Muscle of back (tissue), 13 donors: ENCODE measurements at places on chromosomes 2 and 18.

GRCh38 chr18:8196238-8196637 lies 413.0 kb upstream of the RAB12 start:
- no peak for DNase-seq

- no peak for DNase-seq
These were observed 75.9 kb downstream of the TMEM131 start for GRCh38 chr2:97919858-97920257.

DNA sequence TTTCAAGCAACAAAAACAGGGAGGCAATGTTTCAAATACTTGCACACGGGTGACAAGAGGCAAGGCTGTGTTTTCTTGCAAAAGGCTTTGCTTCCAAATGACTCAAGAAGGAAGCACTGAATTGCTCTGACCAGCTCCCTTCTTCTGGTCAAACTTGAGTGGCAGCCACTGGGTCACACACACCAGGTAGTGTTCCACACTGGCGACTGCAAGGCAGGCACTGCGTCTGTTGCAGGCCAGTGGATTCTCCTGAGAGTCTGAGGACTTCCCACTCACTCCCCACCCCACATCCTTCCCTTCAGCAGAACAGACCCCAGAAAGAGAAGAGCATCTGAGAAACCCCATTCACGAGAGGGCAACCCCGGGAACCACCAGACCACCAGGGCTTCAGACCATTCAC lies 19.8 kb downstream of the PARD6G start:
- no peak for DNase-seq

DNA sequence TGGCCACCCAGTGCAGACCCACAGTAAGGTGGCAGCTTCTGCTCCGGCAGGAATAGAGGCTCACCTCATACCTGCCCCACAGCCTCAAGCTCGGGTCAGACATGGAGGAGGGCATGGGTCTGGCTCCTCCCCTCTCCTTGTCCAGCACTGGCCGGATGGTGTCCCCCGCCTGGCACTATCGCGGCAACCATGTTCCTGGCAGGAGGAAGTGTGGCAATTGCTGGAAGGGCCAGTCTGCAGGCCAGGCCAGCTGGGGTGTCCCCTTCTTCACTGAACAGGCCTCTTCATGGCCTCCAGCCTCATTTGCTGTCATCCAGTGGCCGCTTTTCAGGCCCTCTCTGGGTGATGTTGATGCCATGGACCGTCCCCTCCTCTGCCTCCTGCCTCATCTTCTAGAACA lies 41.4 kb upstream of the SMAD7 start:
- no peak for DNase-seq

DNA sequence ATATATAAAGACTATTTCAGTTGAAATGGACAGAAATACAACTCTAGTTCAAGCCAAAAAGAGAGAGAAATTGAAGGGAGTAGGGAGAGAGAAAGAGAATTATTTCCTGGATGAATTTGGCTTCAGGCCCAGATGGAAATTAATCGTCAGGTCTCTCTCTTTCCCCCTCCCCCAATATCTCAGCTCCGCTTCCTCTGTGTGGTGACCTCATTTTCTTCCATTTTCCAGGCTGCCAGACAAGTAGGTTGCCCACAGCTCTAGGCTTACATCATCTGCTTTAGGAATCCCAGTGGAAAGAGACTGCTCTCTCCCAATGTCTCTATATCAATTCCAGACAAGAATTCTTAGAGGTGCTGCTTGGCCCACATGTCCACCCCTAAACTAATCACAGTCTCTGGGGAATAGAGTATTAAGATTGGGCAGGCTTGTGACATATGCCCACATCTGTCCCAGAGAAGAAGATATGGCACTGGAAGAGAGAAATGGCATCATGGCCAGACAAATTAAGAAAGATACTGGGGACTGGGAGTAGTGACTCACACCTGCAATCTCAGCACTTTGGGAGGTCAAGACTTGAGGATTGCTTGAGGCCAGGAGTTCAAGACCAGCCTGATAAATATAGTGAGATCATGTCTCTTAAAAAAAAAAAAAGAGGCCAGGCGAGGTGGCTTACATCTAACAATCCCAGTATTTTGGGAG lies 37.2 kb upstream of the CFAP36 start:
- DNase-seq = peak; percentile 77

GRCh38 chr18:63311118-63312018 lies 8.2 kb downstream of the BCL2 start:
- DNase-seq = no peak

GRCh38 chr2:108533832-108534583 lies at the start of gene LIMS1:
TSS of gene LIMS1 (plus strand) at chr2:108534470. CDS start at chr2:108534563, 93 bp downstream.
- DNase-seq = peak; percentile 97

GRCh38 chr18:49096021-49096420 lies 145.3 kb upstream of the SMAD7 start:
- no peak for DNase-seq

DNA sequence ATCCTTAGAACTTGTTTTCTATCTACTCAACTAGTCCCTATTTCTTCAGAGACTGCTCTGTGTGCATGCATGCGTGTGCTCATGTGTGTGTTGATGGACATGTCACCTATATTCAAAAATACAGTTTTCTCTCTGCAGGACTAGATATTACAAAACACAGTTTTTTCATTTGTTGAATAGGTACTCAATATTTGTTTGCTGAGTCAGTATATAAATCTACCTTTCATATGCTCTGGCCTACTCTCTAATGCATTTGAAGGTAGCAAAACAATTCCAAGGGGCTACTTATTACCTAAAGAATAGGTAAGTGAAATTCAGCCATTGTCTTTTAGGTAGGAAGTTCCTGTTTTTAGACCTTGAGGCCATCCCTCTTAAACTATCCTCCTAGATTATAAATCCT lies 8.6 kb upstream of the UBE2E3 start:
- DNase-seq = no peak

DNA sequence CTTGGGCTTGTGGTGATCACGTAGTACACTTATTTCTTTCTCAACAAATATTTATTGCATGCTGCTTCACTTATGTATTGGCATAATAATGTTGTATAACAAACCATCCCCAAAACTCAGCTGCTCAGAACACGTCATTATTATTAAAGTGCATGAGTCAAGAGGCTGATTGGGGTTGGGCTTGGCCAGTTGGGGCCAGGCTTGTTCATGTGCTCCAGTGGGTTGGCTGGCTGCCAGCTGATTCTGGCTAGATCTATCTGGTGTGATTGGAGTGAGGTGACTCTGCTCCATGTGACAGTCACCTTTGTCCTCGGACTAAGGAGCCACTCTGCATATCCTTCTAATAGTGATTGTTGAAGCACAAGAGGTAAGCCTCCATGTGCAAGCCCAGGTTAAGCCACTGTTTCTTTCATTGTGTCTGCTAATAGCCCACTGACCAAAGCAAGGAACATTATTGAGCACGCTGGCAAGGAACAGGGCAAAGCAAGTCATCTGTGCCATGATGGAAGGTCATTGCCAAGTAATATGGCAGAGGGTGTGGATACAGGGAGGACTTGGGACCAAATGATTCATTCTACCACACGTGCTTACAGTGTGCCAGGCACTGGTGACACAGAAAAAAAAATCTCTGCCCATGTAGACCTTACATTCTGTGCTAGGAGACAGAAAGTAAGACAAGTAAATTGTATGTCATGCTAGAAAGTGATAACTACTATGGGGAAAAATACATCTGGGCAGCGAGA lies 63.3 kb upstream of the TMEM182 start:
- no peak for DNase-seq

DNA sequence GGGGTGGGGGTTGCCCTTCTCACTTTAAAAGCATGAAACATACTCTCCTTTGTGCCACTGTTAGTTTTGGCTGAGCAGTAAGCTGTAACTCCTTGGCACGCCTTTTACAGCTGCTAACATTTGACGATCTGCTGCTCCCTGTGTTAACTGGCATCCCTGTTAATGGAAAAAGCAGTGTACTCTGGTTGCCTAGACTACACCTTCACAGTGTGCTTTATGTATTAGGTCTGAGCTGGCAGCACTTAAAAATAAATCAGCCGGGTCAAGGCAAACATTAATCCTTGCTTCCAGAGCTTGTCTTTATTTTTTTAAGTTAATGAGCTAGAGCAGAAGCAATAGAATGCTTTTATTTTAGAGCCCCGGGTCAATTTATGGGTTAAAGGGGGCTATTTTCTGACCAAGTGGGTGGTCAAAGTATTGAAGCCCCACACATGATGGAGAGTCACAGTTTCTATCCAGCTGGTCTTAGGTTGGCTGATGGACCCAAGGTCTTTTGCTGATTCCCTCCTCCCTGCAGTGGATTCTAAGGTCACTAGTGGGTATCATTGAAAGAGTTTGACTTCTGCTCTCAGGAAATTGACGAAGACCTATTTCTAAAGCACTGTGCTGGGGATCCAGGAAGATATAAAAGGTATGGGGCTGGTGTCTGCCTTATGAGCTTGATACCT lies 54.5 kb downstream of the CFAP221 start:
- no peak for DNase-seq

- no peak for DNase-seq
These were observed 25.9 kb downstream of the ENOSF1 start for GRCh38 chr18:686339-687111.

- DNase-seq = peak; percentile 84
These were observed 114.9 kb downstream of the SPP2 start for GRCh38 chr2:234165421-234165820.

GRCh38 chr2:70328921-70329561 lies 27.2 kb upstream of the FAM136A start:
- no peak for DNase-seq

- peak; percentile 96 for DNase-seq
These were observed 30.5 kb downstream of the LAMA3 start for GRCh38 chr18:23719634-23720201.

- no peak for DNase-seq
These were observed 50.2 kb upstream of the FHL2 start for GRCh38 chr2:105449076-105449475.

GRCh38 chr2:189109921-189110397 lies 69.6 kb downstream of the COL5A2 start:
- DNase-seq = no peak

DNA sequence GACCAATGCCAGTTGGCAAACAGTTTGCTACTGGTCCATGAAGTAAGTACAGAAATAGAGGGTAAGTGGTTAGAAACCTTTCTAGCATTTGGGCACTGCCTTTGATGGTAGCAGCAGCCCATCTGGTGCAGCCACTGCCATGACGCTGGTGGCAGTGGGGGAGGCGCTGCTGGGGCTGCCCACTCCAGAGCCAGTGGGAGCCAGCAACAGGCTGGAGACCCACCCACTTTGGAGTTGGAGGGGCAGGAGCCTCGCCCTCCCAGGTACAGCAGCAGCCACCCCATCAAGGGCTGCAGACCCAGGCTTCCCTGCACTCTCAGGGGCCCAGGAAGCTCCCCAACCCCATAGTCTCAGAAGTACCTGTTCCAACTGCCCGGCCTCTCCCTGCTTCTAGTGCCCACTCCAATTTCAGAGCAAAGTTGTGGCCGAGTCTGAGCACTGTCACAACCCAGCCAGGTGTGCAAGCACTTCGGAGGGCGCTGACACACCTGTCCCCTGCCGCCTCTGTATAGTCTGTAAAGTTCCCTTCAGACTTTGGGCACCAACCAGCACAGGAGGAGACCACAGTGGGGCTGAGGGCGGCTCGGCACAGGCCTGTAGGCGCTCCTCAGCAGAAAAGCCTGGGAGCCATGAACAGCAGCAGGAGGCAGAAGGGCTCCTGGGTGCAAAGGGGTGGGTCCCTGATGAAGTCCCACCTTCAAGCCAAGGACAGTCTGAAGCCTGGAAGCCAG lies 125.6 kb upstream of the CCDC150 start:
- DNase-seq = no peak
